CD4-positive, alpha-beta T cell treated with Interleukin-2 at 100 ng/mL for 4 hours (primary cell): ENCODE measurements at places on chromosomes 12 and 14.

DNA sequence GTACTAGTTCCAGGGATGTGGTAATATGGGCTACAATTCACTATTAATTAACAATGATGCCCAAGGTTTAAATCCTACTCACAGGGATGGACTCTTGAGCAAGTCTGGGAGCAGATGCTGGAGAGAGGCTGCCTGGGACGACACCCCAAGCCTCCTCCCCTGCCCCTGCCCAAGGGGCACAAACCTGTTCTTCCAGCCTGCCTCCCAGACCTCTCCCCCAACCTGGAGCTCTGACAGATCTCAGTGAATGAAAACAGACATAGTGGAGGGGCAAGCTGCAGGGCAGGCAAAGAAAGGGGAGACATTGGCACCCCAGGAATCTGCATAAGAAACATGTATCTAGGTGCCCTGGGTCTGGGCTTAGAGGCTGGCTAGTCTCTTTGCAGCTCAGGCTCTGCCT lies 5.8 kb downstream of the KDM2B start:
- DNase-seq, result no peak

DNA sequence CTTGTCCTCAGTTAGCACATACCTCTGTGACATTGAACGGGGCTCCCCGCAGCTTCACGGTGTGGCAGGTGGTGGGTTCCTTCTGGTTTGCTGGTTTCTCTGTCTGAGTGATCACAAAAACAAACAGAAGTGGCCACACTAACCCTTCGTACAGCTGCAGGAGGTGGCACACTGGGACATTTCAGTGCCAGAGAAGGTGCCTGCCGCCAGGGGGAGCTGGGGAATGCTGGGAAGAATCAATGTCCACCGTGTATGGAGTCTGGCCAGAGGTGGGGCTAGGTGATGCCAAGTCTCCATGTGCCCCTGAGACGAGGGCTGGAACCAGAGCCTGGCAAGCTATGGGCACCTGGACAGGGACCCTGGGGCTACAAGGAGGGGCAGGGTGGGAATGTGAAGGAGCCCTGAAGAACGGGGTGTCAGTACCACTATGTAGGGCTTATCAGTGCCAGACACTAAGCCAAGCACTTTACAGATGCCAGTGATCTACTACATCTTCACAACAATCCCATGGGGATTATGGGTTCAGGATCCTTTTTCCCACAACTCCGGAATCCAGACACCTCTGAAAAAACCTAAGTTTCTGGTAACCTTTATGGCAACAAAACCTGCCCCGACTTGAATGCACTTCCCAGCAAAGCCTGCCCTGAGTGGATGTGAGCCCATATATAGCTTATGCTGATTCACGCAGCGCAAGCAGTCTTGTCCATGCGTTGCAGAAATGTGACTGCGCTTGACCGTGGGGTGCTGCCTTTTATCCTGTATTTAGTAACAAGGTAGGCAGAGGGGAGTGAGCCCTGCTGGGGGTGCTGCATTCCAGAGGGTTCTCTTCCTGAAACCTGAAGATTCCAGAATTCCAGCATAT lies 10.8 kb downstream of the RBM19 start:
- no peak for DNase-seq

DNA sequence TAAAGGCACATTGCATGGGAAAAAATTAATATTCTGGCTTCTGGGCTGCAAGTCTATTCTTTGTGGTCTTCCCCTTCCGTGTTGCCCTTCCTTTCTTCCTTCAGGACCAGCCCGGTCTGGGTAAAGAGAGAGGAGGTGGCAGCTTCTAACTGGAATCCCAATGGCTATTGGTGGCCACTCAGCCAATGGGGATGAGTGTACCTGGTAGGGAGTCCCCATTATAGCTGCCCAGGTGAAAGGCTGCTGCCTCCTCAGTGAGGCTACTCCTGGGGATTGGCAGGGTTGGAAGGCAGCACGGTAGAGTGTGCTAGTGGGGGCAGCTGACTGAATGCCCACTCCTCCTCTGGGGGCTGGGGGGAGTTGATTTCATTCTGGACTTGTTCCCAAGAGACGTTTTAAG lies 112.6 kb downstream of the RBM19 start:
- DNase-seq, result no peak

DNA sequence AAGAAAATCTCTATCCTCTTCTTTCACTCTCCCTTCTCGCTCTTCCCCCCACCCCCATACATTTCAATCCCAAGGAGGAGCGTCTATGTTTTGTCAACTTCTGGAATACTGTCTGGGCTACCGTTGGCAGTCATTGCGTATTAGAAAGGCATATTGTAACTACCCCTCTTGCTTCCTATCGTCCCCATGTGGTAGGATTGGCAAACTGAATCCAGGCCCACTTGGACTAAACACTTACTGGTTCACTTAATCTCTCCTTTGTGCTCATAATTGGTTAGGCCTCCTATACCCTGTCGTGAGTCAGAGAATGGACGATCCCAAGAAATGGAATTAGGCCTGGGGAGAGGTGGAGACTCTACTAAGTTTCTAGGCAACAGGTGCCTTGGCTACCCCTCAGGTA lies 68.8 kb upstream of the SLC8A3 start:
- no peak for DNase-seq

GRCh38 chr12:92272061-92272964 lies 126.7 kb upstream of the BTG1 start:
- DNase-seq, result no peak

- DNase-seq, result no peak
Observed at GRCh38 chr12:58695263-58695662, 225.0 kb downstream of the LRIG3 start.

- no peak for DNase-seq
Observed at GRCh38 chr12:105384220-105384619, 53.7 kb downstream of the C12orf75 start.

DNA sequence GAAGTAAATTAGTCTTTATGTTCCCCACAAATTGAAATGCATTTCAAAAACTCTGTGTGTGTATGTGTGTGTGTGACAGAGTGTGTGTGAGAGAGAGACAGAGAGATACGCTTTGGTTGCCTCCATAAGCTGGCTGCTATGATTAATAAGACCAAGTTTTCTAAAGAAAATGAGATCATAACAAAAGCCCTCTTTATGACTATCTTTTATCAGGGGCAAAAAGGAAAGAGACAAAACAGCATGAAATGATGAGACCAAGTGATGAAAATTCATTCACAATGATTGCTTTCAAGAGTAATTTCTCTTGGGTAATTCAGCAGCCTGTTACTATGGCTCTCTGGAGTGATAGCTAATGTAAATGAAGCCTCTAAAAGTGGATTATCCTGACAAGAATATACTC lies 277.6 kb upstream of the PLEKHG7 start:
- DNase-seq, result no peak

DNA sequence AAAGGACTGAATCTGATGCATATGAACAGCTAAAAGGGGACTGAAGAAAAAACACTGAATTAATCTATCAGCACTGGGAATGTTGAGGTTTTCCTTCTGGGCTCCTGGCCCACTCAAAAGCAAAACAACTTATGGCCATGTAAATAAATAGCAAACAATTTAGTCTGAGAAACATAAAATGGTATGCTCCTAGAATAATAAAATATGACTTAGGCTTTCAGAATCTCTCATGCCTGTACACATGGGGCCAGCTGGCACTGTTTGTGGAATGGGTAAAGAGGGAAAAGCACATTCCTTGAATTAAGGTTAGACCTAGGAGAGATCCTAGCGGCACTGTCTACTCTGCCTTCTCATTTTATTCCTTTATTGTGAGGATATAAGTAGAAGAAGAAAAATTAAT lies 6.2 kb downstream of the KLHDC2 start:
- DNase-seq, result no peak

- no peak for DNase-seq
Observed at GRCh38 chr12:79347866-79348265, 342.9 kb downstream of the PAWR start.

DNA sequence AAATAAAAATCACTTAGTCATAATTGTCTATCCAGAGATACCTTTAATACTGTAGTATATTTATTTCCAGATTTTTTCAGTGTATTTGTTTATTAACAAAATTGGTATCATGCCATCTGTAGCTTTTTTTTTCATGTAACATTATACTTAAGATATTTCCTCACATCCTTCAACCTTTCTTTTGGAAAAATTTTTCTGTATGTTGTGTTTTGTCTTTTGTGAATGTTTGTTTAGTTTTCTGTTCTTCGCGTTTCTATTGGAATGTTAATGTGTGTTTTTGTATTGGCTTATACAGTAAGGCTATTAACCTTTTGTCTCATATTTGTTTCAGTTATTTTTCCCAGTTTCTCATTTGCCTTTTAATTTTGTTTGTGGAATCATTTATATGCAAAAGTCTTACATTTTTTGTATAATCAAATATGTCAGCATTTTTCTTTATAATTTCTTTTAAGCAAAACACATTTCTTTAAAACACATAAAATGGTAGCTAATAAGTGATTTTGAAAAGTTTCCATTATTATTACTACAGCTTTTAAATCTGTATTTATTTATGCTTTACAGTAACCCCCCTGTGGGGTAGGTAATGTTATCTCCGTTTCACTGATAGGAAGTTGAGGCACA lies 433.7 kb downstream of the RAD51B start:
- no peak for DNase-seq

- no peak for DNase-seq
Observed at GRCh38 chr12:115517913-115518312, 759.6 kb downstream of the MED13L start.

DNA sequence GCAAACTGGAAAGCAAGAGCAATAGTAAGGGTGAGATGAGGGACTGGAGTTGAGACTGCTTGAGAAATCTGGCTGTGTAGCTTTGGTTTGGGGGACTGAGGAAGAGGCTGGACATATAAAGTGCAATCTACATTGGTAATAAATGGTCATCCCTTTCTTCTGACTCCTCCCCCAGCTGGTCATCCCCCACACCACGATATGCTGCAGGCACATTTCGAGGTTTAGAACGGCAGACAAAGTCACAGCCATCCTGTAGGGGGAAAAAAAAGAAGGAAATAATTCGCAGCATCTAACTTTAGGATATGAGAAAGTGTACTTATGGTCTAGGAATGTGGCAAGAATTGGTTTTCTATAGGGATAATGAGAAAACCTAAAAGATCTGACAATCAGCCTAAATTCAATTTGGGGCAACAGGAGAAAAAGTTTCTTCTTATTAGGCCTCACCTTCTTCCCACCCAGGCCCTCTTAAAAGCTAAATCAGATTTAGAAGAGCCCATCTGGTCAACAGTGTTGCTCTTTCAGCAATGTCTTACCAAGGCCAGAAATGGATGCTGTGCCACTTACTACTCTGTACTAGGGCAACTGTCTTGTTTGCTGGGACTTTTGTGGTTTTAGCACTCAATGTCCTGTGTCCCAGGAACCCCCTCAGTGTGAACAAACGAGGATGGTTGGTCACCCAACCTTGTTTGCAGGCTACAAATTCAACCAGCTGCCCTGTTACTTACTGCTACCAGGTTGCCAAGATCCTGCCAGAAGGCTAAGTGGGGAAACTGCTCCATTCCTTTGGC lies 7.6 kb downstream of the M6PR start:
- no peak for DNase-seq

DNA sequence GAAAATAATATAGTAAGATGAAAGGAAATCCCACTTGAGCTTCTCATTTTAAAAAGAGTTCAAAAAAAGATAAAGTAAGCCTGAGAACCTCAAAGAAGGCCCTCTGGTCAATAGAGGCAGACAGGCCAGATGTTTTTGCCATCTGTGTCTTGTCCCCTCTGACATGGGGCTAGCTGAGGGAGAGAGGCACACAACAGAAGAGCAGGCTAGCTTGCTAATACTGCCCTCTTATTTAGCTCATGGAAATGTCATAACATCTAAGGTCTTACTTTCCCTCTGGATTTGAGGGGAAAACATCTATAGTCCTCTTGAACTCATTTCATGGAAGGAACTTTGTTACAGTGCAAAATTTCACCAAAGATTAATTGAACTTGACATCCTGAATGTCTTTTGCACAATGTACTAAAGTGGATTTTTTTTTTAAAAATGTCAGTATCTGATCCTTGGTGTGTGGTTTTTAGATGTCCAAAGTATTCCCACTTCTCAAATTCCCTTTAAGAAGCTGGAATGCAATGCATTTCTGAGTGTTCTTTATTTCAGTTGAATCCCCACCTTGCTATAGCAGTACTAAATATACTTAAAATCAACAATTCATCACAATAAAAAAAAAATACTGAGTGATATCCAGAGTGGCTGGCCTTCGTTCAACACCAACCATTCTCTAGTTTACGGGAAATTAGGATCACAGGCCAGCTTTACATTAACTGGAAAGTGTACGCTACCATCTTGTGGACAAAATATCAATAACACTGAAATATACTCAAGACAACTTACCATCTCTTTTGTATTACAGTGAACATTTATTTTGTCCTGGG lies 176.7 kb downstream of the PAH start:
- no peak for DNase-seq

DNA sequence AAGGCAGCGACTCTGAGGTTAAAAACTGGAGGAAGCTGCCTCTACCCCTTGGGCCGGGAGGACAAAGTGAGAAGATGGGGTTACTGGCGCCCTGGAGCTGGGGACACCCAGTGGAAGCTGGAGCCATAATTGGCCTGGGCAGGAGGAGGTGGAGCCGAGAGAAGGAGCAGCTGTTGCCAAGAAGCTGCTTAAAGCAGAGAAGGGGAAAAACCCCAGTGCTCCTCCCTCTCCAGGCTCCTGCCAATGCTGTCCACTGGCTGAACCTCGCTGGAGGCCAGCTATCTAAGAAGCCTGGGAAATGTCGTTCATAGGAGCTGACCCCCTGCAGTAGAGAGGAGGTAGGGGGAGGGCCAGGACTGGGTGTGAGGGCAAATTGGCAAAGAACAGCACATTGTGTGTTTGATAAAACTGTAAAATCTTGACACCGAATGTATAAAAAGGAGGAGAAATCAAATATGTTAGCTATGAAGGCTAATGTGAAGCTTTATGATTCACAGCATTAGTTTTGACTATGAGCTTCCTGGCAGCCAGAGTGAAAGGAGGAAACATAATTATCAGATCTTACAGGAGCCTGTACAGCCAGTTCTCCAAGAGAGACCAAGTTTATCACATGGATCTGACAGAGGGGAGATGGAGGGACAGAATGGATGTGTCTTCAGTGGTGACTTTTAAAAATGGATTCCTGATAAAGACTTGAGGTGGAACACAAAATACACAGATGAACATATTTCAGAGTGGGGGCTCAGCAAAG lies 9.5 kb downstream of the HHIPL1 start:
- no peak for DNase-seq

GRCh38 chr12:29743801-29744200 lies 39.9 kb downstream of the TMTC1 start:
- no peak for DNase-seq

GRCh38 chr12:28958553-28959195 lies 190.4 kb upstream of the FAR2 start:
- no peak for DNase-seq

- no peak for DNase-seq
Observed at GRCh38 chr12:122965321-122965751, 927 bp downstream of the ABCB9 start.

DNA sequence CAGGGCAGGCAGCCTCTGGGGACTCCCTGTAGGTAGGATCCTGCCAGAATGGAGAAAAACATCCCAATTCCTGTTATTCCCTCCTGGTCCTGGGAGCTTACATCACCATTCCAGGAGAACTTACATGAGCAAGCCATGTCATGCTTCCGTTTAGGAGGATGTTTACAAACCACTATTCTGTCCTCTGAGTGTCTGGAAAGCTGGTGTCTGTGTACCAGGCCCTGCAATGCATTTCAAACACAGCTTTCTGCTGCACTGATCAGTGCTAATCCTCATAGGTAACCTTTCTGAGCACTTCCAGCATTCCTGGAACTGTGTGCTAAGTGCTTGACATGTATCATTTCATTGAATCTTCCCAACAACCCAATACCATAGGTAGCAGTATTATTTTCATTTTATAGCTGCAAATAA lies 19.8 kb upstream of the MAP1LC3B2 start:
- no peak for DNase-seq
